ENCODE measurements at places on chromosomes 6 and 20.

GRCh38 chr20:48394415-48395081 lies 433.3 kb downstream of the PREX1 start:
- DNase-seq: no peak

DNA sequence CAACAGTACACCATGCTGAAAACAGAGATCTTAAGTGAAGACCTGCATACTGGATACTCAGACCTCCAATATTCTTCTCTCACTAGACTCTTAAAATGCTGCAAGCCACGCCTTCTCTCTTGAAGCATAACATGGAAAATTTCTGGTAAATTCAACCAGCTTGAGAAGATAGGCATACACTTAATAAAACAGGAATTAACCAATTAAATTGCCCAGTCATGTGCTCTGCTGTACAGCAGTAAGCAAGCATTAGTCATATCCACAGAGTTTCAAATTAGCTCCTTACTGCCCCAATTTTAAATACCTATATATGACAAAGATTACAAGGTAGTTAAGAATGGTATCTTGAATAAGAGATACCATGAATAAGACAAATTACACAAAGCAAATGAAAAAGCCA lies 53.8 kb downstream of the C6orf58 start:
- no peak for DNase-seq

GRCh38 chr6:154161689-154162088 lies 122.6 kb downstream of the OPRM1 start:
- no peak for DNase-seq

DNA sequence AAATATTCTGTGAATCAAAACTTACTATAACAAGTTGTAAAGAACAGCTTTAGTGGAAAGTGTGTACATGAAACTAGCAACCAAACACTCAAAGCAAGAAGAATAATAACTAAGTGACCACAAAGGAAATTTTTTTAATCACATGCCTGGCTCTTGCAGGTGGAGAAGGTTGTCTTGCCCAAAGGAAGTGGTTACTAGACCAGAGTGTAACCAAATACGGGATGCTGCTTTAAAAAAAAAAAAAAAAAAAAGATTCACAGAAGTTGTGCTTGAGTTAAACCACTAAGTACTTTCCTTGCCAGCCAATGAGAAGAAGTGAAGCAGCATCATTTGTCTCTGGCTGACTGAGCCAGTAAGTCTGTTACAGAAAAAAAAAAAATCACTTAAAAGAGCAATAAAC lies 19.1 kb upstream of the HLA-DQB1 start:
- no peak for DNase-seq

- no peak for DNase-seq
Measured at GRCh38 chr6:158717341-158718330, 67.8 kb downstream of the SYTL3 start.

DNA sequence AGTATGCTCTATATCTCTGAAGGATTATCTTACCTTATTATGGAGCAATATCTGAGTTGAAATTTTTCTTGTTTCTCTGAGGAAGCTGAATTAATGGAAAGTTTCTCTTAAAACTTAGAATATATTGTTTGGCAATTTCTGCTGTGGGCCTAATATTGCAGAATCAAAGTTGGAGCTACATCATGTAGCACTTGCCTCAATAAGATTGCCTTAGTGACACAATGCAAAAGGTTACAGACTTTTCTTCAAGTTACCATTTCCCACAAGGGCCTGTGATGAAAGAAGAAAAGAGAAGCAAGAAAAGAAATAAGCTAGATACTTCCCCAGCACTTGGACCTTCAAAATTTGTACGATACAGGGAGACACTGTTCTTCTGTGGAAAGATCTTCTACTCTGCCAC lies 151.2 kb downstream of the SOBP start:
- DNase-seq: no peak

DNA sequence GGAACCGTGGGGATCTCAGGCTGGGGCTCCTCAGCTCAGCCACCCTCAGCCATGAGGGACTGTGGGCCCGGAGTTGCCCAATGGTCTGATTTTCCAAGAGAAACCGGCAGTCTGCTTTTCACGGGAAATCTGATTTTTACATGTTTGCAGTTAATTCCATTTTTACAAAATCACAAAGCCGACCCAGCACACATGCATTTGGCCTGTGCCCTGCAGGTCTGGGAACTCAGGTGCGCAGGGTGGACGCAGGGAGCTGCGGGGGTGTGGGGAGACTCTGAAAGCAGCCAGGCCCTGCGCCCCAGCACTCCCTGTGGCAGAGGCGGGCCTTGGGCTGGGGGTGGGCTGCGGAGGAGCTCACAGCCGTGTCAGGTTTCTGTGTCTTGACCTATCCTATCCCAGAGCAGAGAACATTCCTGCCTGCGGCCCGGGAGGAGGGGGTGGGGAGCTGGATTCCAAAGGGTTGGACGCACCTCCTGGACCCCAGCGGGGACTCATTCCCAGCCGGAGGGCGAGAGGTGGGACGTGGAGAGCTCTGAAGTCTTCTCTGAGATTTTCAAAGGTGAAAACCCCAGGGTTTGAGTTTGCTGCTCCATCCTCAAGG lies 60.6 kb downstream of the ADNP start:
- DNase-seq: no peak

GRCh38 chr6:143074670-143075318 lies 14.1 kb downstream of the AIG1 start:
- DNase-seq: no peak

- DNase-seq: no peak
Measured at GRCh38 chr6:3835785-3836184, 13.4 kb upstream of the FAM50B start.

DNA sequence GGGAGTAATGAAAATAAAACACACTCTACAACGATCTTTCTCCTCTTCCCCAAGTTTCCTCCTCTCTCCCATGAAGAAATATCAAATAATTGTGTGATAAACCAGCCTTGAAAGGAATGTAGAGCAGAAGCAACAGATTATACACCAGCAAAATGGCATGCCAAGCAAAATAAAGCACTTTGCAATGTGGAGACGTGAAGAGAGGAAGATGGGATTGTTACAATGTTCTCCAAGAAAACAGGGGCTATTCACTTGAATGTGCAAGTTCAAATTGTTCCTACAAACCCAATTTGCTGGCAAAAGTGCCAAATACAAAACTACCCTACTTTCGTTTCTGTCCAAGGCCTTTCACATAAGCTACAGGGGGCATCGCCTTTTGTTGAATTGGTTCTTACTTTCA lies 185.1 kb downstream of the PDE7B start:
- no peak for DNase-seq

GRCh38 chr6:94902974-94903628 lies 674.2 kb upstream of the MANEA start:
- DNase-seq: no peak

GRCh38 chr6:76003113-76003512 lies 69.3 kb downstream of the IMPG1 start:
- DNase-seq: no peak

GRCh38 chr6:154219250-154219649 lies 137.4 kb downstream of the IPCEF1 start:
- DNase-seq: no peak

DNA sequence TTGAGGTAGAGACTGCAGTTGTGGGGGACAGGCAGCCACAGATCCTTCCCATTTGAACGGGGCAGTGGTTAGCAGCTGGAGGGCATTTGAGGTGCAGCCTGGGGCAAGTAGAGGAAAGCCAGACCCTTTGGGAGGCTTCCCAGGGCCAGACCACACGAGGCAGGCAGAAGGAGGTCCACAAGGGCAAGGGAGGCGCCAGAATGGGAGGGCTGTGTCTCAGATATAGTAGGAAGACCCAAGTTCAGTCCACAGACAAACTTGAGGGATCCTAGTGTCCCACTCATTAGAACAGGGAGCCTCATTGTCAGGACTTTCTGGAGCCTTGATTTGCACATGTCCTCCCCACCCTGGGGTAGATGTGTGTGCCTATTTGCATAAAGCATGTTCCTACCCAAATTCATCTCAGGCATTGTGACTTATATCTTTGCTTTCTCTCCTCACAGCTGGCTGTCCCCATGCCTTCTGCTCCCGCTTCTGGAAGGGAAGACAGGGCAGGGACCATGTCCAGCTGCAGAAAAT lies 166.0 kb downstream of the VEGFA start:
- no peak for DNase-seq

DNA sequence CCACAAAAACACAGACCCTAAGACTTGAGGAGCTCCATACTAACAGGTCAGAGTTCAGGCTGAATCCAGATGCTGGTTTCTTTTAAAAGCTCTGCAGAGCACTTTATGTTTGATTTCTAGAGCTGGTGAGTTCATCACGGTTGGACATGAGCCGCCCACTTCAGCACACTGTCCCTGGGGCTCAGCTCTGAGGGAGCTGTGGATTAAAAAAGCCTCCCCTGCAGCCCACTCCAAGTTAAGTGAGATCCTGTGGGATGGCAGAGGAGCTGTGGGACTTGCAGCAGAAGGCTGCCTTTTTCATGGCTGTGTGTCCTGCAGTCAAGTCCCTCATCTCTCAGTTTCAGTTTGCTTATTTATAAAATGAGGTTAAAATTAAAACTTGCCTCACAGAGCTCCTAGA lies 110.5 kb downstream of the FOXO3 start:
- DNase-seq: no peak

- no peak for DNase-seq
Measured at GRCh38 chr6:72042088-72042487, 155.7 kb downstream of the RIMS1 start.

GRCh38 chr6:87289571-87289970 lies 32.8 kb upstream of the SMIM8 start:
- DNase-seq: no peak

DNA sequence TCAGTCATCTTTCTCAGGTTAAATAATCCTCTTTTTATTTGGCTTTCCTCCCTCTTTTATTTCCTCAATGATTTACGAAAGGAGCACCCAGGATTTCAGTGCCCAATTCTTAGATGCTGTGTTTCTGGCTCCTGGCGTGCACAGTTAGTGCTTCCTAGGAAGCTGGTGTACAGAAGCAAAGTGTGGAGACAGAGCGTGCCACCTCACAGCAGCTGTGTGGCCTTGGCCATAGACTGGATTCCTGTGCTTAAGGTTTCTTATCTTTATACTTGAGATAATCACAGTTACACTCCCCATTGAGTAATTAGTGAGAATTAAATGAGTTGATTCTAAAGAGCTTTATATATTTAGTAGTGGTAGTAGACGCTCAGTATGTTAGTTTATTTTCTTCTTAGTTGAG lies 39.7 kb upstream of the GJA1 start:
- DNase-seq: no peak

Measured in omental fat pad (tissue), 4 donors.